ENCODE measurements at places on chromosomes 2 and 18.

GRCh38 chr2:1781291-1782080 is 37.2 kb upstream of the PXDN start:
- peak; percentile 13 for DNase-seq

DNA sequence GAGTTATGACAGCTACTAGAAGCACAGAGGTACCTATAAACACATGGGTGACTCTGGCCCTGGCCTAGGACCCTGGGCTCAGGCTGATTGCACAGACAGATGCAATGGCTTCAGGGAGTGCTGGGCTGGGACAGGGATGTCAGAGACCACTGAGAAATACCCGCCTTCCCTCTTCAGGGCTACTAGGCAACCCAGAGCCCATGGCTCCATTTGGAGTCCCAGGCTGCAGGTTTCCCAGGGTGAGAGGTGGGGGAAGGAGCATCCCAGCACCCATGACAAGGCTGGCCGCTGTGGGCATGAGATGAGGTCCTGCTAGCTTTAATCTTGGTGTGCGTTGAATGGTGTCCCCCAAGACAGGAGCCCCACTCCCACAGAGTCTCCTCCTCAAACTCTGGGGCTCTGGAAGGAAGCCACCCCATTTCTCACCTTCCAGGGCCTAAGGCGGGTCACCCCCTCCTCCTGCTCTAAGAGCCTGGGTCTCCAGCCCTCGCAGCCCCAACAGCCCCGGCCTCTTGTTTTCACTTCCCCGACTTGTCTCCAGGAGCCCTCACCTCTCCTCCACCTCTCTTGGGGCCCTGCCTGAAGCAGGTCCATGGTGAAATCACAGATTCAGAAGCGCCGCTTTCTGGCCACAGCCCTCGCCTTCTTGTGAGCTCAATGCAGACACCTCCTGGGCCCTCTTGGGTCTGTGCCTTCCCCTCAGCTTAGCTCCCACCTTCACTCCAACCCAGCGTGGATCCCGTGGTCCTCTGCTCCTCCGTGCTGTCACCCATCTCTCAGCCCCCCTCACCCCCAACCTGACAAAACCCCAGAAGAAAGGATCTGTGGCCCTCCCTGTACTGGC is 41.4 kb downstream of the EMX1 start:
- DNase-seq, result no peak

GRCh38 chr2:226184940-226185615 is 614.5 kb downstream of the IRS1 start:
- DNase-seq, result no peak

DNA sequence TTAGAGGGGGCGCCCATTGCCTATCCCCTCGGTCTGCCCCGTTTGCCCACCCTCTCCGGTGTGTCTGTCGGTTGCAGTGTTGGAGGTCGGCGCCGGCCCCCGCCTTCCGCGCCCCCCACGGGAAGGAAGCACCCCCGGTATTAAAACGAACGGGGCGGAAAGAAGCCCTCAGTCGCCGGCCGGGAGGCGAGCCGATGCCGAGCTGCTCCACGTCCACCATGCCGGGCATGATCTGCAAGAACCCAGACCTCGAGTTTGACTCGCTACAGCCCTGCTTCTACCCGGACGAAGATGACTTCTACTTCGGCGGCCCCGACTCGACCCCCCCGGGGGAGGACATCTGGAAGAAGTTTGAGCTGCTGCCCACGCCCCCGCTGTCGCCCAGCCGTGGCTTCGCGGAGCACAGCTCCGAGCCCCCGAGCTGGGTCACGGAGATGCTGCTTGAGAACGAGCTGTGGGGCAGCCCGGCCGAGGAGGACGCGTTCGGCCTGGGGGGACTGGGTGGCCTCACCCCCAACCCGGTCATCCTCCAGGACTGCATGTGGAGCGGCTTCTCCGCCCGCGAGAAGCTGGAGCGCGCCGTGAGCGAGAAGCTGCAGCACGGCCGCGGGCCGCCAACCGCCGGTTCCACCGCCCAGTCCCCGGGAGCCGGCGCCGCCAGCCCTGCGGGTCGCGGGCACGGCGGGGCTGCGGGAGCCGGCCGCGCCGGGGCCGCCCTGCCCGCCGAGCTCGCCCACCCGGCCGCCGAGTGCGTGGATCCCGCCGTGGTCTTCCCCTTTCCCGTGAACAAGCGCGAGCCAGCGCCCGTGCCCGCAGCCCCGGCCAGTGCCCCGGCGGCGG is 1.7 kb downstream of the MYCN start:
- no peak for DNase-seq

GRCh38 chr2:177000061-177000714 is 212.4 kb upstream of the HNRNPA3 start:
- no peak for DNase-seq

GRCh38 chr2:229313591-229313990 is 42.5 kb upstream of the PID1 start:
- no peak for DNase-seq

- DNase-seq, result no peak
These were observed 54.5 kb upstream of the UPP2 start for GRCh38 chr2:158047156-158047611.

GRCh38 chr2:168712053-168712452 is 90.4 kb upstream of the NOSTRIN start:
- no peak for DNase-seq

- no peak for DNase-seq
These were observed 44.2 kb upstream of the TAF1B start for GRCh38 chr2:9799011-9799596.

DNA sequence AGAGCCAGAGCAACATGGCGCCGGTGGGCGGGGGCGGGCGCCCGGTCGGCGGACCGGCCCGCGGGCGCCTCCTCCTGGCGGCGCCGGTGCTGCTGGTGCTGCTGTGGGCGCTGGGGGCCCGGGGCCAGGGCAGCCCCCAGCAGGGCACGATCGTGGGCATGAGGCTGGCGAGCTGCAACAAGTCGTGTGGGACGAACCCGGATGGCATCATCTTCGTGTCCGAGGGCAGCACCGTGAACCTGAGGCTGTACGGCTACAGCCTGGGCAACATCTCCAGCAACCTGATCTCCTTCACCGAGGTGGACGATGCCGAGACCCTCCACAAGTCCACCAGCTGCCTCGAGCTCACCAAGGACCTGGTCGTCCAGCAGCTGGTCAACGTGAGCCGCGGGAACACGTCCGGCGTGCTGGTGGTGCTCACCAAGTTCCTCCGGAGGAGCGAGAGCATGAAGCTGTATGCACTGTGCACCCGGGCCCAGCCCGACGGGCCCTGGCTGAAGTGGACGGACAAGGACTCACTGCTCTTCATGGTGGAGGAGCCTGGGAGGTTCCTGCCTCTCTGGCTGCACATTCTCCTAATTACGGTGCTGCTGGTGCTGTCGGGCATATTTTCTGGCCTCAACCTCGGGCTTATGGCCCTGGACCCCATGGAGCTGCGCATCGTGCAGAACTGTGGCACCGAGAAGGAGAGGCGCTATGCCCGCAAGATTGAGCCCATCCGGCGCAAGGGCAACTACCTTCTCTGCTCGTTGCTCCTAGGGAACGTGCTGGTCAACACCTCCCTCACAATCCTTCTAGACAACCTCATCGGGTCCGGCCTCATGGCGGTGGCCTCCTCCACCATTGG is 507 bp downstream of the CNNM4 start:
- DNase-seq, result no peak

DNA sequence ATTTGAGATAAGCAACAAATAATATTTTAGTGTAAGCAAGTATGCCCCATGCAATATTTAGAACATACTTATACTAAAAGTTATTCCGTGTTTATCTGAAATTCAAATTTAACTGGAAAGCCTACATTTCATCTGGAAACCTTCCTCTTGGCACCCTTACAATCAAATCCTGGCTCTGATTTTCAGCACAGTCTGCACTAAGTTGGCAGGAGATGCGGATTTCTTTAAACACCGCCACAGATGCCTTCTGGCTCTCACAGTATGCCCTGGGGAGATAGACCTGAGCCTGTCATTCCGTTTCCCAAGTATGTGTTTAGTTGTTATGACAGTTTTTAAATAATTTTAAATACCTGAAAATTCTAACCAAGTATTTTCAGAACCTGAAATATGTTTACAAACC is 7.3 kb upstream of the MLPH start:
- no peak for DNase-seq

- no peak for DNase-seq
These were observed 405.1 kb downstream of the GPD2 start for GRCh38 chr2:156841321-156841720.

- no peak for DNase-seq
These were observed 124.1 kb upstream of the SLC38A11 start for GRCh38 chr2:165079432-165079831.

DNA sequence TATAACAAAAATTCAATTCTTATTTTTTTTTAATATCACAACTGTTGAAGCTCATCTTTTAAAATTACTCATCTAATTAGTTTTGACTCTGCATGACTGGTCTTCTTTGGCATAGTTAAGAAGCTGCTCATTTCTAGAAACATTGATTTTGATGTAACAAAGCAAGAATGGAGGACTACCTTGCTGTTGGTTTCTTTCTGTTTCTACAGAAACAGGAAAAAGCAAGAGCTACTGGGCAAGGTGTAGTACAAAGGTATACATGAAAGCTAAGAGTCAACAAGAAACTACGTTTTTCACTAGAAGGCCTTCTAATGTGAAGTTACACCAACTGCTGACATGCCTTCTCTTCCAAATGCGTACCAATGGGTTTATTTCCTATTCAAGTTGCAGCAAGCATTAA is 90.6 kb upstream of the SYT4 start:
- DNase-seq, result no peak

- no peak for DNase-seq
These were observed 119.9 kb upstream of the NDUFV2 start for GRCh38 chr18:8982416-8983183.

- no peak for DNase-seq
These were observed 259.9 kb downstream of the EIPR1 start for GRCh38 chr2:3117650-3118216.

DNA sequence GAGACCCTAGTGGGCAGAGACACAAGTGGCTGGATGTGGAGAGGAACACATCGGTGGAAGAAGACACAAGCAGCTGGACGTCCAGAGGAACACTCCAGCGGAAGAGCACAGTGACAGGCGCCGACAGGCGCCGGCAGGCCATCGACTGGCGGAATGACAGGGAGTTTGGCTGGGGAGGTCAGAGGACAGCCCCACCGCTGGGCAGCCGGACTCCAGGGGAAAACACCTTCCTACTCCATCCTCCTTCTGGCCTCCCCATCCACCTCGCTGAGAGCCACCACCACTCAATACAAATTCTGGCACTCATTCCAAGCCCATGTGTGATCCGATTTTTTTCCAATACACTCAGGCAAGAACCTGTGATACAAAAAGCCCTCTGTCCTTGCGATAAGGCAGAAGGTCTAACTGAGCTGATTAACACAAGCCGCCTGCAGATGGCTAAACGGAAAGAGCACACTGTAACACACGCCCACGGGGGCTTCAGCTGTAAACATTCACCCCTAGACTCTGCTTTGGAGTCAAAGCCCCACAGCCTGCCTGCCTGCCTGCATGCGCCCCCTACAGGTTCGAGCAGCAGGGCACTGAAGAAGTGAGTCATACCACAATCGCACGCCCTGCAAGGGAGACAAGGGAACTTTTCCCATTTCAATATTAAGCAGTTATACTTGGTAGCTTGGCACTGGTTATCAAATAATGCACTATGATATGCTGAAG is 50.2 kb upstream of the LRP1B start:
- no peak for DNase-seq

- no peak for DNase-seq
These were observed 728 bp downstream of the NAPG start for GRCh38 chr18:10526561-10526949.

GRCh38 chr18:37243741-37244140 is 321.9 kb downstream of the CELF4 start:
- DNase-seq, result no peak
